Islet precursor cell (in vitro differentiated cells): ENCODE measurements at places on chromosomes 2 and 18.

DNA sequence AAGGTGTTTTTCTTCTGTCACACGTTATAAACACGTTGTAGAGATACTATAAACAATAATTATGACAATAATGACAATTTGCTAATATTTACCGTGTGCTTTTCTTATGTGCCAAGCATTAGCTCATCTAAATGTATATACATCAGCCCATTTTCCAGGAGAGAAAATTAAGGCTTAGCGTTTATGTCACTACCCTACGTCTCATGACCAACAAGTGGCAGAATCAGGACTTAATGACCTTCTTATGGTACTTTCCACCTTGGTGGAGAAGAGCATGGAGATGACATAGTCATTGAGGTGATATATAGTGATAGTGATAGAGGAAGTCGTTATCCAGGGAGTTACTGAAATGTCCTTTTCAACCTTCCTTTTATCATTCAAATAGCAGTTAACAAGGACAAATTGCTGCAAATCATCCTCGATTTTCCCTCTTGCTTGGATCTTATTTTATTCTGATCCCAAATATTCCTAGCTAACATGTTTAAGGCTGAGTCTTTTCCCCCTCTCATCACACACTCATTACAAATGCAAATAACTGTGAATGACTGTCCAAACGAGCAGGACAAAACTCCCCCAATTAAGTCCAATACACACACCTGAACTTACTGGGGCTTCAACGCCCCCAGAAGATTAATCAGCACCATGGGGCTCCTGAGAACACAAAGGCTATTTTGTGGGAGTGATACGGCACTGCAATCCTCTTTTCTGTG lies 27.3 kb downstream of the SPRED2 start:
- no peak for DNase-seq

DNA sequence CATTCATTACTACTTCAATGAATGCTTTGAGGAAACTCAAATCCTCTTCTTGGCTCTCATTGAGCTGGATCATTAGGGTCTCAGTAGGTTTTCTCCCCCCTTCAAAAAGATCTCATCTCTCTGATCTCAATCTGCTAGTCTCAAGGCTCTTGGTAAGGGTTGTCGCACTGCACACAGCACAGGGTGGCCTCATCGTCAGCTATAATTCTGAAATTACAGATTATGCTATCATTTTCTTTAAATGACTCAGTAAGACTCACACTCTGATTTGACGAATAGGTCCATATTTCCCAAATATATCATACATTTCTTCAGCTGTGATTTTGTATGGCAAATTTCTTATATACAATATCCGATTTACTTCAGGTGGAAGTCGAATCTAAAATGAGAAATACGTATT lies 2.3 kb downstream of the SF3B6 start:
- DNase-seq, result no peak

DNA sequence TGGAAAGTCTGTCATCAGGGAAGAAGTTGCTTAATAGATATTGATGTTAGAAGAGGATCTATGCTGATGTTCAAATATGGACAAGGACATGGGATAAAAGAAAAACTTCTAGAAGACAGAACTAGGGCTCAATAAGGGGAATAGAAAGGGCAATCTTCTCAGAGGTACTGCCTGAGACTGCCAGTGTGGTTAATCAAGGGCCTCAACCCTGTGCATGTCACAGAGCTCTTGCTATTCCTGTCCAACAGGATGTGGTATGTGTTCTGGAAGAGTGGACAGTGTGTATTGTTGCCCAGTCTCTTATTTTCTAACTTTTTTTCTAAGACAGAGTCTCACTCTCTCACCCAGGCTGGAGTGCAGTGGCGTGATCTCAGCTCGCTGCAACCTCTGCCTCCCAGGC lies 27.8 kb upstream of the RNF125 start:
- no peak for DNase-seq

DNA sequence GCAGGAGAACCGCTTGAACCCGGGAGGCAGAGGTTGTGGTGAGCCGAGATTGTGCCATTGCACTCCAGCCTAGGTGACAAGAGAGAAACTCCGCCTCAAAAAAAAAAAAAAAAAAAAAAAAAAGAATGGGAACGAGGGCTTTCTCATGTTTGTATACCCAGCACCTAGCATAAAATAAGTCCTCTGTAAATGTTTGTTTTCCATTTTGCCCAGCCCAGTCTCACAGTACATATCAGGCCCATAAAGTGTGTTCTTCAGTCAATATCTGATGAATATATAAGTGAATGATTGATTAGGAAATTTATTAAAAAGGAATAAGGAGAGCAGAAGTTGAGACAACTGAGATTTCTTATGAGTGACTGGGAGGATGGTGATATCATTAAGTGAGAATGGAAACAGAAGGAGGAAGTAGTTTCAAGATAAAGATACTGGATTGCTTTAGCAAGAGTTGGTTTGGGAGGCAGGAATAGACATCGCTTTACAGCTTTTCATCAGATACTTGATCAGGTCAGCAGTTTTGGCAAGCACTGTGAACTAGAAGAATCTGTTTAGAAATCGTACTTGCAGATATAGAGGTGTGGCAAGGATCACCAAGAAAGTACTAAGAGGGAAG lies 327.5 kb downstream of the KIAA1328 start:
- no peak for DNase-seq

DNA sequence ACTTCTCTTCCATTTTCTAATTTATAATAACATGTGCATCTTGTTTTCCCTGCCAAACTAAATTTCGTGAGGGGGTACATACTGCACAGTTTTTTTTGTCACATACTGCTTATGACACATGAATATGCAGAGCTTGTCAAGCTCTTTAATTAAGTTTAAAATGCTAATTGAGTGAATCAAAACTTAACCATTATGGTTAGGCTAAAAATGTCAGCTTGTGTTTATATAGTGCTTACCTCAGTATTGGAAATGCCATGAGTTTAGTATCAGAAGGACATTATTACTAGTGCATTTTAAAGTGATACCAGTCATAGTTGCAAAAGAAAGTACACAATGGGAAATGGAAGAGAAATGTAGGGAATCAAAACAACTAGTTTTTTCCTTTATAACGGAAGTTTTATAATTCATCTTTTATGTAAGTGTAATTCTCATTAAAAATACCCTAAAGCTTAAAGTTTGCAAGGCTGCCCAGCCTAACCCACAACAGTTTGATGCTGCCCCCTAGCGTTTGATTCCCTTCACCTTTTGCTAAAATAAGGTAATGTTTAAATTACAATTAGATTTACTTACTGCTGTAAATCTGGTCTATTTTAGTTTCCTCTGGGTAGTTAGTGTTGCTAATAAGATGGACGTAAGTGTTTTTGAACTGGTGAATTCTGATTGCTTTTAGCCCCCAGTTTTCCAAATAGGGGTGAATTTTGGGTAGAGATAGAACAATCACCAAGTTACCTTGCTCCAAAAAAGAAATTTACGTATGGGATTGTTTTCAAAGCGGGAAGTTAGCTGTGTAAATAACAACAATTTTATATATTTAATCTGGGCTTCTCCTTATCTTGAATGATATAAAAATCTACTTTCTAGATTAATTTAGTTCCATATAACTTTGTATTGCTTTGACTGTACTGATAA lies 3.2 kb downstream of the SLC39A10 start:
- no peak for DNase-seq

GRCh38 chr2:163626639-163627109 lies 109.1 kb downstream of the FIGN start:
- DNase-seq, result peak; percentile 84

GRCh38 chr2:123993728-123994323 lies 31.3 kb upstream of the CNTNAP5 start:
- peak; percentile 61 for DNase-seq

- peak; percentile 85 for DNase-seq
Observed at GRCh38 chr2:160224060-160224459, 24.0 kb upstream of the ITGB6 start.

GRCh38 chr18:55907453-55908175 lies 319.6 kb upstream of the TCF4 start:
- DNase-seq, result no peak

DNA sequence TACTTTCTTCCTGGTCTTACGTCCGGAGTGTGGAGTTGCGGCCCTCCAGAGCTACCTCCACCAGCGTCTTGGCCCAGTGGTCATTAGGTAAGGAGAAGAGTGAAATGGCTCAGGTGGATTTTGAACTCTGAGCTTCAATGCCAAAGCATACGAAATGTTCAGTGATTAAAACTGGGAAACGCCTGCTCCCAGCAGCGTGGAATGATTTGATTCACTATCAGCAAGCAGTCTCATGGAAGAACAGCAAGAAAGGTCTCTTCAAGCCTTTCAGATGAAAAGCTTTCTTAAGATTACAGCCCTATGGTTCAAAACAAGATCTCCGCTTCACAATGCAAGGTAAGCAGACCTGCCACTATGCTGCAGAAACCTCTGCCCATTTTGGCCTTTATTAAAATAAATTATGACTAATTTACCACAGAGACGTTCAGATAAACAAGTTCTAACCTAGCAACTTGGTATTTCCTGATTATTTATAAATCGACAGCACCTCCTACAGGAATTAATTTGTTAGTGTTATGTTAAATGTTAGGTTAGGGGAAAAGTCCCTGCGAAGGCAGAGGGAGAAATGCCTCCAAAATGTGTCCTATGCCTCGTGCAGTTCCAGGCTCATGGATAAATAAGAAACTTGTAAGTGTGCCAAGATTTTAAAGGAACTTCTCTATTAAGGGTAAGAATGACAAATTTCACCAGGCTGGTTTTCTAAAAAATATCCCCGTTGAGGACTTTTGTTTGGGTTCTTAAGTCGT lies 10.1 kb downstream of the SP9 start:
- DNase-seq, result no peak

DNA sequence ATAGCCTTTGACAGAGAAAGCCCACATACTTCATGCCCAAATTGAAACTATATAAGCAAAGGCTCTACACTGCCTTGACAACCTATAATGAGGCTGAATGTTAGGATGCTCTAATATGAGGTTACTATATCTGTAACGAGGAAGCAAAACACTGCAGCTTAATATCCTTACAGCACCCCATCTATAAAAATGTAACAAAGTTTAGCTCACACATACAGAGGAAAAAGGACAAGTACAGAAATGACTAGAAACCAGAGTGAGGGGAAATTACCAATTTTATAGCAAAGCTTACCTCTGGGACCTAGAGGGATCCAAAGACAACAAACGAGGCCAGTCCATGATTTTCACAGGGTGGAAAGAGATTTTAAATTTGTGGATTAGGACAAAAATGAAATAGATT lies 138.5 kb downstream of the COL4A4 start:
- DNase-seq, result no peak

GRCh38 chr2:224191465-224191864 lies 152.4 kb upstream of the SERPINE2 start:
- DNase-seq, result no peak

DNA sequence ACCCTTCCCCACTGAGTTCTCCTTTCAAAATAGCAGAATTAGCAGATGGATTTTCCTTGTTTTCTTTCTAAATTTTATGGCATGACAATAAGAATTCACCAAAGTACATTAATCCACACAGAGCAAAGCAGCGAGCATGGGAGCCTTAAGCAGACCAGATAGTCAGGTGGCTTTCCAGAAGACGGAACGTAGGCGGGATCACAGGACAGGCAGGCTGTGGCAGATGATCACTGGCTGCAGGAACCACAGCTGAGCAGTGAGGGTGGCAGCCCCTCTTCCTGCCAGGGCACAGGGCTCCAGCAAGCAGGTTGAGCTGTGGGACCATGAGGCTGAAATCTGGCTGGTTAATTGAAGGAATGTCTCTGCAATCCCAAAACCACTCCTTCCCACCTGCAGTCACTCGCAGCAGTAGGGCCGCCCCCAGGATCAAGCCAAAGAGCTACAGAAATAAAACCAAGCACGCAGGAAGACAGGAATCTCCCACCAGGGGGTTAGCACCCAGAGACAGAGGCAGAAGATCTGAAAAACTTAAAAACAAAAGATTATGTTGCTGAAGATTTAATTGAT lies 259.9 kb downstream of the EIPR1 start:
- DNase-seq, result no peak

- DNase-seq, result no peak
Observed at GRCh38 chr18:79453816-79454735, 58.3 kb downstream of the NFATC1 start.

DNA sequence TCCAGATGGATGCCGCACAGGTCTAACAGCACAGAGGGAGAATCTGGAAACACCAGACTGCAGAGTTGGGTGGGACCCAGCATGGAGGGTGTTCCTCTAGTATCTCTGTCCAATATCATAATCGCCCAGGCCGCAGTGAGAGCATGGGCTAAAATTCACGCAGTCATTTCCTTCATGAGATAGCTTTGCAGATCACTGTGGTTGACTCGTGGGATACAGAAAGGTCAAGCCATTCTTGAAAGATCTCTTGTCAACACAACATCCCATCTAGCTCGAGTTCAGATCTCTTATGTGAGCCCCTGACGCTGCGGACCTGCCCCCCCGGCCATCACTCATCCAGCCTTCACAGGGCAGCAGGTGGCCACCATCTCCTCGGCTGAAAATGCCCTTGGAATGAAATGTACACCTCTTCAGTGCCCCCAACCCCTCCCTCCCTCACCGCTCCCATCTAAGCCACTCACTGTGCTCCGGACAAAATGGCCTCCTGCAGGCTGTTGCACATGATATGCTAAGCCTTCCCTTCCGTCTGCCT lies 45.9 kb downstream of the FOSL2 start:
- DNase-seq, result no peak

- DNase-seq, result no peak
Observed at GRCh38 chr2:150847578-150847977, 360.1 kb upstream of the RND3 start.

- no peak for DNase-seq
Observed at GRCh38 chr2:120344214-120344975, 1.5 kb upstream of the INHBB start.

- no peak for DNase-seq
Observed at GRCh38 chr2:179133016-179133415, 83.1 kb upstream of the CCDC141 start.

GRCh38 chr18:73023975-73024374 lies 156.2 kb upstream of the NETO1 start:
- DNase-seq, result no peak

DNA sequence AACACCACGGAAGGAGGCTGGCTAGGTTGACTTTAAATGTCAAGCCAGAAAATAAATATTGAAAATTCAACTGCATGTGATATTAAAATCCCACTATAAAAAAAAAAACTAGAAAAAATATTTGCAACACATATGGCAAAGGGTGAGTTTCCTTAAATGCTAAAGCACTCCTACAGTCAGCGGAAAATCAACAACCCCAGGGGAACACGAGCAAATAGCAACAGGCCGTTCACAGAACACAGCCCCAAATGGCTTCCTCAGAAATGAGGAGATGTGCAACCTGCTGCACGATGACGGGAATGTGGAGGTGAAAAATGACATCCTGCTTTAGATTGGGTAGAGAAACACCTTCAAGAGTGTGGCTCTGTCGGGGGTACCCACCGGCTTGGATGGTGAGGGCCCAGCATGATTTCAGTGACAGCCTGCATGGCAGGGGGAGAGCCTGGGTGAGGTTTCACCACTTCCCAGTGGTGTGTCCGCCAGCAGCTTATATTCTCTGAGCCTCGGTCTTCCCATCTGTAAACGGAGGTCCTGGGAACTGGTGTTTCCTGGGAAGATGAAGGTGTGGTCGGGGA lies 157.9 kb upstream of the GLI2 start:
- no peak for DNase-seq

GRCh38 chr2:179417436-179417949 lies 152.9 kb upstream of the SESTD1 start:
- no peak for DNase-seq
